AG08396 (cell line): ENCODE measurements at places on chromosomes 3 and 15.

DNA sequence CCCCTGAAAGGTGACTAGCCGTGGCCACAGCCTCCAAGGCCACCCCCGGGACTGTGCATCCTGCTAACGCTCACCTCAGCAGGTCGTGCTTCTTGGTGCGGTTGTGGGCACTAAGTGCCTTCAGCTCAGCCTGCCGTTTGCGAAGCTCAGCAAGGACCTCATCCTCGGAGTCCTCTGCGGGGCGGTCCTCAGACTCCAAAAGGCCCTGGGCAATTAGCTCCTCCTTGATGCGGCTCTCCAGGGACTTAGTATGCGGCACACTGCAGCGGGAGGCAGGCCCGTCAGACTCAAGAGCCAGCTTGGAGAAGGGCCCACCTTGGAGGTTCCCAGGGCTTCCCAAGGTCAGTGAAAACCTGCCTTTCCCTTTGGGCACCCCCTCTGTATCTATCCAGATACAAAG, 8.3 kb downstream of the TADA3 start:
- no peak for DNase-seq

- no peak for DNase-seq
These were observed 390 bp upstream of the TLE3 start for GRCh38 chr15:70098153-70098460.

GRCh38 chr3:12797892-12798558, 1.5 kb downstream of the CAND2 start:
- no peak for DNase-seq

- DNase-seq, result no peak
These were observed 124.2 kb downstream of the ASB7 start for GRCh38 chr15:100726421-100727190.

GRCh38 chr3:38916706-38917105, 100.7 kb upstream of the SCN10A start:
- DNase-seq, result peak; percentile 47

DNA sequence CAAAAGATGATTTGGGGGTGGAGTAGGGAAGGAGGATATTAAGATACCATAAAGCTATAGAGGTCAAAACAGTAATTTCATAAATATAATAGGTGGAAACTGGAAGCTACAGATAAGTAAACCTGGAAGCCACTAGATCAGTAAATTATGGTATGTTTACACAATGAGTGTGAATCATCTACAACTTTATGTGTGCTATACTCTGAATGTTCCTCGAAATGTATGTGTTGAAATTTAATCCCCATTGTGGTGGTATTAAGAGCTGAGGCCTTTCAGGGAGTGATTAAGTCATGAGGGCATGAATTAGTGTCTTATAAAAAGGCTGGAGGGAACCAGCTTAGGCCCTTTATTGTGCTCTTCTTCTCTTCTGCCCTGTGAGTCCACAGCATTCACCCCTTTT, 25.2 kb downstream of the EOMES start:
- no peak for DNase-seq

GRCh38 chr3:56894881-56895431, 93.2 kb upstream of the ARHGEF3 start:
- peak; percentile 41 for DNase-seq

DNA sequence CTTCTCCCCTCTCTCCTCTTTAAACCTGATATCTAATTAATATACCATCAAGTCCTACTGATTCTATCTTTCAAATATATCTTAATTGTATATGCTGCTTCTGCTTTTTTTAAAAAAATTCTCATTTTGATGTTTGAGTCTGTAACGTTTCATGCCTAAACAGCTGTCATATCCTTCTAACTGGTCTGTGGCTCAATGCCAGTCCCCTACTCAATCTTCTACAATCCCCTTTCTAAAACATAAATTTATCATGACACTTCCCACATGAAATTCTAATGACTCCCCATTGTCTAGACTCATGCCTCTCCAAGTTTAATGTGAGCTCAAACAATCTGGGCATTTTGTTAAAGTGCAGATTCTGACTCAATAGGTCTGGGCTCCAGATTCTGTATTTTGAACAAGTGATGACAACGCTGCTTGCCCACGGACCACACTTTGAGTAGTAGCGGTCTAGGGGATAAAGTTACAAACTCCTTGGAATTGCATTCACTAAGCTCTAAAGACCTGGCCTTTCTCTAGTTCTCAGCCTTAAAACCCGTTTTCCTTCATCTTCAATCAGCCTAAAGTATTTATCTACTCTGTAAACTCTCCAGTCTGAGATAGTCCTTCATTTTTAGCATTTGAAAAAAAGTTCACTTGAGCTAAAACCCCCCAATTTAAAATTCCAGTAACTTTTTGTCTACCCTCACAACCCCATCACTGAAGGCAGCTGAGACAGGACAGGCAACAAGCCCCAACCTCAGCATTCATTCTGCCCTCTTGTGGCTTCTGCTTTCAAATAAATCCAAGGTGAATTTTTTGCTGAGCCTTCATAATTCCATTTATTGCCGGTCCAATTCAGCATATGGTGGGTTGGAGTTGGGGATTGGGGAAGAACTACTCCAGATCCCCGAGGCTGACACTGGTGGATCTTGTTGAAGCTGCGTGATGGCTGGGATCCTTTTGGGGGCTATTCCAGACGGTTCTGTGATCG, 88.1 kb upstream of the THRB start:
- no peak for DNase-seq
